ENCODE measurements at places on chromosomes 2 and 18.

- peak; percentile 53 for DNase-seq
Observed at GRCh38 chr2:182650704-182651103, 65.4 kb upstream of the DNAJC10 start.

GRCh38 chr2:158936978-158937377, 31.5 kb upstream of the TANC1 start:
- no peak for DNase-seq

DNA sequence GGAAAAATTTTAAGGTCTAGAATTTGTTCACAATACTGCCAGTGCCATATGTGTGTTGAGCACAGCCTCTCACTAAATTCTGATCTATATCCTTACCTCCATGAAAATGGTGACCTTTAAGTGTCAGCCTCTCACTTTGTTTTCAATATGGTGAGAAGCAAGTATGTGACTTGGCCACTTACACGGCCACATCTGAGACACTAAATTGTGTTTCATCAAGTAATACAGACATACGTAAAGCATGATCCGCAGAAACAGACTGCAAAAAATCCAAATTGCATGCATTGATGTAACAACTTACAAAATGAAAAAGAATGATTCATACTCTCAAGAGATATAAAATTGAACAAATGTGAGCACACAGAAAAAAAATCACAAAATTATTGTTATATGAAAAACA, 55.2 kb upstream of the UGP2 start:
- DNase-seq, result no peak

DNA sequence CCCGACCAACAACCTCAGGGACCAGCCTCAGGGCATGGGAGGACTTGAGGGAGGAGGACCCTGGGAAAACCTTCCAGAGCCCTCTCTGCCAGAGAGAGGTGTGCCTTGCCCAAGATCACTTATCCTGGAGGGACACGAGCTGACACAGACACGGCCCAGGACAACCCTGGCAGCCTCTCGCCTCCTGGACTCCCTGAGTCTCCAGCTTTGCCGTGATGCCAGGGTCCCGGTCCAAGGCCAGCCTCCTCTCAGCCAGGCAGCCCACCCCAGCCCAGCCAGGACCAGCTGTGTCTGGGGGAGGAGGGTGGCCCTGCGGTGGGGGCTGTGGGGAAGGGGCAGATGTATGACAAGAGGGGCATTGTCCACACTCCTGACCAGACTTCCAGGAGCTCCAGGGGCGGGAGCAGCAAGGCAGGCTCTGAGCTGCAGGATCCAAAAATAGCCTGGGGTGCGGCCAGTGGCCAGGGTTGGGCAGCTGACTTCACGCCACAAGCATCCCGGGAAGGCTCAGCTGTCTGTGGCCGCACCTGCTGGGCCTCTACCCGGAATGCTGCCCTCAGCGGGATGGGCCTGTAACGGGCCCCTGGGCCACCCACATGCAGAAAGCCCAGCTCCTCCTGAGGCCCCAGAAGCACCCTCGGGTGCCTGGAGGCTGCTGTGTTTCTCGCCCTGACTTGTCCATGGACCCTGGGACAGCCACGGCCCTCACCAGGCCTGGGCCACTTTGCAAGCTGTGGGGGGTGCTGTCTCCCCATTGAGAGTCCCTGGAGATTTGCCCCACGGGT, 65.5 kb upstream of the GPC1 start:
- peak; percentile 95 for DNase-seq

DNA sequence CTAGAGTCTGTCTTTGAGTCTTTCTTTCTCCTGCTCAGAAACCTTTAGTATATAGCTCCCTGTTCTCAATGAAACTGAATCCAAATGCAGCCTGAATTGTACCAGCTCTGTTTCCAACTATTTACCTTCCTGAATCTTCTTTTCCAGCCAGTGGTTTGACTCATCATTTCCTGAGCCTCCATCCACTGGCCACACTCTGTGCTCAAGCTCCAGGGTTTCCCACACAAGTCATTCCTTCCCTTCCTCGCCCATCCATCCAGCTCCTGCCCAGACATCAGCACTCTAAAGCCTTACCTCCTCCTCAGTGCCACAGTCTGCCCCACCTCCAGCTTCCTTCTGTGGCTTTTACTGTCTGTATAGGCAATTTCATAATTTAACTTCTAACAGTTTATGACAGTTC, 233.6 kb upstream of the RASGRP3 start:
- peak; percentile 42 for DNase-seq

GRCh38 chr18:46174342-46175041, 70.3 kb downstream of the HAUS1 start:
- DNase-seq, result no peak

DNA sequence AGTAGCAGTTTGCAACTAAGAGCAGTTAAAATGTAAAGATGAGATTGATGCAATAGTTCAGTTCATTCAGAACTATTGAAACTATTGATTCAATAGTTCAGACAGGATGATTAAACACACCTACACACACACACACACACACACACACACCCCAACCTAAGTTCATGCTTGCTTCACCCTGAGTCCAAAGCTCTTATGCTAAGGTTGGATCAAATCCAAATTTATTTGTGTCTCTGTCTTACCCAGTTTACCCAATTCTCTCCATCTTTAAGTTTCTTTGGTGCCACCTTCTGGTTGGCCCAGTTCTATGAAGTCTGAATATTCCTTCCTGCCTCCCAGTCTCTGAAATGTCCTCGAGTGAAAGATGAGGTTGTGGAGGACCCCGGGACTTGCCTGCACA, 5.1 kb downstream of the SERPINB8 start:
- DNase-seq, result peak; percentile 11

GRCh38 chr2:63047321-63048279, 3.0 kb upstream of the OTX1 start:
- no peak for DNase-seq
